ENCODE measurements at places on chromosomes 6 and 20. TPM values are rescaled to one million over a fixed set of nuclear protein-coding genes. Genes with fewer than 3 reads are reported as not detected.

Gene AIF1
- not detected for total RNA-seq

DNA sequence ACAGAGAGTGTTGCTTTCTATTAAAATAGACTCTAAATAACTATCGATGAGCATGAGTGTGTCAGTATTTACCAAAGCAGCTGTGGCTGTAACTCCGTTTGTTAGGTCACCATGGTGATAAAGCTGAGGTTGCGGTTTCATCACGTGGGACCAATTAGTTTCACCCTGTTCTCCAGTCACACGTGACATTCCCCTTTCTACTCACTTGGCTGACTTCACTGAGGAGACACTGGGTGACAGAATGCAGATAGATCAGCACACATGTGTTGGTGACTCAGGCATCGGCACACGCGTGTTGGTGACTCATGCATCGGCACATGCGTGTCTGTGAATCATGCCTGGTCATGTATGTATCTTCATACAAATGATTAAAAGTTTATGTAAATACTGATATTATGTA, 285.4 kb downstream of the THBS2 start:
- H3K36me3 ChIP-seq: no peaks in the 10 kb centered on the region
- H3K4me3 ChIP-seq: no peak overlapping the region
- DNase-seq: peak; percentile 92
- no peaks in the 10 kb centered on the region for H3K27me3 ChIP-seq

DNA sequence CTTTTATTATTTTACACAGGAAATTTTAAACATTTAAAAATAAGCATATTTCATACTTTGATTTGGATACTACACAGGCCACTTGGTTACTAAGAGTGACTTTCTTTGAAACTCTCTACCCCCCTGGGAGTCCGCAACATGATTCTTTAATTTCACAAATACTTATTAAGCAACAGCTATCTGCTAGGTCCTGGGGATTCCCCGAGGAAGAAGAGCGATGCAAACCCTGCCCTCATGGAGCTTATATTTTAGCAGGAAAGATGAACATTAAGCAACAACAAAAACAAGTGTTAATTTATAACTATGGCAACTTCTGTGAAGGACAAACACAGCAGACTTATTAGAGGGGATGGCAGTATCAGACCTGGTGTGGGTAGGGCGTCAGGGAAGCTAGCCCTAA, 3.9 kb upstream of the ADTRP start:
- no peak overlapping the region for H3K4me3 ChIP-seq
- no peaks in the 10 kb centered on the region for H3K4me1 ChIP-seq

- H3K36me3 ChIP-seq: no peaks in the 10 kb centered on the region
- H3K4me3 ChIP-seq: no peak overlapping the region
- H3K27ac ChIP-seq: no peak overlapping the region
- peaks cover 6% of the 10 kb centered on the region for H3K4me1 ChIP-seq
Measured at GRCh38 chr6:139967497-139967896, 593.0 kb upstream of the CITED2 start.

Measured in astrocyte (in vitro differentiated cells and primary cell).